Activated CD4-positive, alpha-beta T cell treated with anti-CD3 and anti-CD28 coated beads, Interleukin-2, amount 50 U/mL, for 24 hours (primary cell): ENCODE measurements at places on chromosomes 16 and 17.

- no peak for DNase-seq
These were observed 32.4 kb downstream of the CACNG3 start for GRCh38 chr16:24288516-24288915.

GRCh38 chr16:67399218-67399733 lies 6.0 kb upstream of the TPPP3 start:
- DNase-seq = no peak

GRCh38 chr16:73949574-73950320 lies 346.9 kb upstream of the PSMD7 start:
- no peak for DNase-seq

- no peak for DNase-seq
These were observed 23.4 kb upstream of the AXIN2 start for GRCh38 chr17:65584604-65585521.

GRCh38 chr16:16164243-16164642 lies 59.1 kb downstream of the ABCC6 start:
- no peak for DNase-seq

- DNase-seq = no peak
These were observed 501.0 kb upstream of the CDH11 start for GRCh38 chr16:65622871-65623270.

GRCh38 chr17:44904001-44904984 lies 5.0 kb upstream of the EFTUD2 start:
- no peak for DNase-seq

DNA sequence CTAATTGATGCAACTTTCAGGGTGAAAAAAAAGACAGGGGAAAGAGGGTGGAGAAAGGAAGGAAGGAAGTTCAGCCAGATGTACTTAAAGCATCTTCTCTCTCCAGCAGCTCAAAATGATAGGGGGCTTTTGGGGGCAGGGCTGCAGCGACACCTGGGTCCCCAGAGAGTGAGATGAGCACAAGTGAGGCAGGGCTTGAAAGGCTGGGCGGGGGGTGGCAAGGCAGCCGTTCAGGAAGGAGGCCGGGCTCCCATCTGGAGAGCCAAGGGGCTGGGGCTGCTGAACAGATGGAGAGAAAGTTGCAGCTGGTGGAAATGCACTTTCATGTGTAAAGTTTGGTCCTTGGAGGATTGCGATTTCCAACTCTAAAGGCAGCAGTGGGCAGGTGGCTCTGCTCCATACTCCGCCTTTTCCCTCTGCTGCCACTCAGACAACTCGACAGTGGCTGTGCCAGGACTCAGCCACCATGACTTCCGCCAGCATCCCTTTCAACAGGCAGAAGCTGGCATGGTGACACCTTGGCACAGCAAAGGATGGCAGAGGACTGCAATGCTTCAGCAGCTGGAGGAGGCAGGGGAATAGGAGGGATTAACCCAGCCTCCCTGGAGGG lies 7.7 kb downstream of the SLC35B1 start:
- no peak for DNase-seq

- DNase-seq = no peak
These were observed 47.5 kb downstream of the CNGB1 start for GRCh38 chr16:57923418-57923817.

DNA sequence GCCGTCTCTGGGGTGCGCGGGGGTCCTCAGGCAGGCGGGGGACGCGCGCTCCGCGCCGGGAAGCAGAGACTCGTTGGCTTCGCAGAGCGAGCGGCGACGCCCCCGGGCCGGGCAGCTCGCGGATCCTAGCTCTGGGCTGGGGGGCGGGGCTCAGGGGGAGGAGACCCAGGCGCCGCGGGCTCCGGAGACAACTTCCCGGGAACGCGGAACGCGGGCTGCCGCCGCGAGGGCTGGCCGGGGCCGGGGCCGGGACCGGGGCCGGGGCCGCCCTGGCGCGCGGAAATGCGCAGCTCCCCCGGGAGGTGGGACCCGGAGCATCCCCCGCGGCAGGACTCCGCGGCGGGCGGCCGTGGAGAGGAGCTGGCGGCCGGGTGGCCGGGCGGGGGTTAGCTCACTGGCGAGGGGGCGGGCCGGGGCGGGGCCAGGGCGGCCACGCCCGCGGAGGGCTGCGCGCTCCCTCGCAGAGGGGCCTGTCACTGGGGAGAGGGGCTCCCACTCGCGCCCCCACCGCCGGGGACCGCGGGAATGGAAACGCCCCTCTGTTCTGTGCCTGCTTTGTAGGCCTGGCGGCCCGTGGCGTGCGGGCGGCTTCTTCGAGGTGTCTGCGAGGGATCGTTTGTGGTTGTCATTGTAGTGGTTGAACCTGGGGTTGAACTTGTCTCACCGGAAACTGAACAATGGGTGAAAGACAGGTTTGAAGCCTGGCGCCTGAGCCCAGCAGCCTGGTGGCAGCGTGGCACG lies at the start of gene GAS7:
TSS of gene GAS7 (minus strand) at position 98 of the 741 bp plus-strand sequence.
- DNase-seq = no peak

DNA sequence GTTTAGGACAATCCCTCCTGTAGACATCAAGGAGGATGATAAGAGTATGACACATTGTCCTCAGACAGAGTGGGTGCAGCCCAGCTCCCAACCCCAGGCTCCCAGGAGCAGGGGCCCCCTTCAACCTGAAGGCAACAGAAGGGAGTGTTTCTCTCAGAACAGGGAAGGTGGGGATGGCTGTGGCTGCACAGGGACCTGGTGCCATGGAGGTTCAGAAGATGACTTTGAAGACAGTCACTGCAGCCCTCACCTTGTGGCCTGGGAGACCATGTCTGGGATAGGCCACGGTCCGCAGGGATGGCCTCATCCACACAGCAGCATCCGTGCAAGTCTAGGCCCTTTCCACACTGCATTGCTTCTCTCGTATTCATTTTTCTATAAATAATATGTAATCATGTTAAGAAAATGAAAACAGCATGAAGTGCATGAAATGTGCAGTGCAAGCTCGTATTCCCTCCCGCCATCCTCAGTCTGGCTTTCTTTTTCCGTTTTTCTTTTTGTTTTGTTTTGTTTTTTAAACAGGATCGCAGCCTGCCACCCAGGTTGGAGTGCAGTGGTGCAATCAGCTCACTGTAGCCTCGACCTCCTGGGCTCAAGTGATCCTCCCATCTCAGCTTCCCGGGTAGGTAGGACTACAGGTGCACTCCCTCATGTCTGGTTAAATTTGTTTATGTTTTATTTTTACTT lies 71.1 kb downstream of the METRNL start:
- no peak for DNase-seq

GRCh38 chr17:48416971-48417370 lies 13.0 kb downstream of the SKAP1 start:
- no peak for DNase-seq
